Dermis lymphatic vessel endothelial cell (primary cell): ENCODE measurements at places on chromosomes 13 and 19. TPM values are rescaled to one million over a fixed set of nuclear protein-coding genes. Genes with fewer than 3 reads are reported as not detected.

NTF4 gene
- not detected in 2 replicates for total RNA-seq

DIAPH3 gene
- 3.2 and 3.7 TPM in 2 replicates for total RNA-seq

PCSK4 gene
- 0.52 and 0.65 TPM in 2 replicates for total RNA-seq

KIR3DL1 gene
- total RNA-seq, result not detected in 2 replicates

CGB8 gene
- total RNA-seq, result not detected in 2 replicates

ONECUT3 gene
- total RNA-seq, result not detected in 2 replicates

ZNF729 gene
- not detected in 2 replicates for total RNA-seq

F2RL3 gene
- total RNA-seq, result 4.4 and 6.4 TPM in 2 replicates

KL gene
- under 0.01 and 0.33 TPM in 2 replicates for total RNA-seq

MATK gene
- total RNA-seq, result 0.34 and 2.3 TPM in 2 replicates

OR1I1 gene
- not detected in 2 replicates for total RNA-seq

ZMYM2 gene
- total RNA-seq, result 53.7 and 60.2 TPM in 2 replicates

ZNF428 gene
- total RNA-seq, result 63.6 and 69.0 TPM in 2 replicates

NKG7 gene
- not detected in 2 replicates for total RNA-seq

C1QTNF9 gene
- not detected in 2 replicates for total RNA-seq

SIGLEC14 gene
- total RNA-seq, result not detected in 2 replicates

RASAL3 gene
- 11.8 and 18.0 TPM in 2 replicates for total RNA-seq

GARIN5A gene
- 0.11 and 0.17 TPM in 2 replicates for total RNA-seq

NLRP5 gene
- not detected in 2 replicates for total RNA-seq

GTF2F1 gene
- total RNA-seq, result 40.5 and 54.6 TPM in 2 replicates

ADPRHL1 gene
- 0.34 and 0.54 TPM in 2 replicates for total RNA-seq

ZNF681 gene
- total RNA-seq, result 0.87 and 1.5 TPM in 2 replicates

NRTN gene
- 0.26 and 0.65 TPM in 2 replicates for total RNA-seq

NCAN gene
- total RNA-seq, result not detected in 2 replicates

ATXN8OS gene
- not detected in 2 replicates for total RNA-seq

KCNRG gene
- 5.2 and 9.5 TPM in 2 replicates for total RNA-seq

CDC42EP5 gene
- 54.7 and 66.4 TPM in 2 replicates for total RNA-seq
